NCI-H1436 (cell line): ENCODE measurements at places on chromosomes 6 and 20.

DNA sequence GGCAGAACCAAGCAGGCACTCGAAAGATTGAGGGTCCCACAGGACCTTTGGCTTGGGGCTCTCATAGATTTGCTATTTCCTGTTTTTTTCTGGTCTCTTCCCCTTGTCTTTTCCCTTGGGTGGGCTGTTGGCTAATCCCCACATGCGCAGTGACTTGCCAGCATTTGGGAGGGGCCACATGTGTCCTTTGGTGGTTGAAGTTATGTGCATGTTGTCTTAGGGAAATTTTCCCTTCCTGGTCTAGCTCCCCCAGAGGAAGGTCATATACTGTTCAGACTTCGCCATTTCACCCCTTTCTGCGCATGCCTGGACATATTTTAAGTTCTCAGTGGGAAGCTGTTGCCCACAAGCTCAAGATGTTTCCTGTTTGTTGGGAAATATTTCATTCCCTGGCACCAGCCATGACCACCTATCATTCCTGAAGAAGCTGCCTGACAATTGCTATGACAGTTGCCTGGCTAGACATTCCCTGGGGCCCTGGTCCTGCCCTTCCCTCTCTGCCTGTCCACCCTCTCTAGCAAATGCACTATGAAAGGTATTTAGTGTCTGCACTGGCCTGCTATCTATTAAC is 156.2 kb upstream of the THBS2 start:
- no peak for DNase-seq

DNA sequence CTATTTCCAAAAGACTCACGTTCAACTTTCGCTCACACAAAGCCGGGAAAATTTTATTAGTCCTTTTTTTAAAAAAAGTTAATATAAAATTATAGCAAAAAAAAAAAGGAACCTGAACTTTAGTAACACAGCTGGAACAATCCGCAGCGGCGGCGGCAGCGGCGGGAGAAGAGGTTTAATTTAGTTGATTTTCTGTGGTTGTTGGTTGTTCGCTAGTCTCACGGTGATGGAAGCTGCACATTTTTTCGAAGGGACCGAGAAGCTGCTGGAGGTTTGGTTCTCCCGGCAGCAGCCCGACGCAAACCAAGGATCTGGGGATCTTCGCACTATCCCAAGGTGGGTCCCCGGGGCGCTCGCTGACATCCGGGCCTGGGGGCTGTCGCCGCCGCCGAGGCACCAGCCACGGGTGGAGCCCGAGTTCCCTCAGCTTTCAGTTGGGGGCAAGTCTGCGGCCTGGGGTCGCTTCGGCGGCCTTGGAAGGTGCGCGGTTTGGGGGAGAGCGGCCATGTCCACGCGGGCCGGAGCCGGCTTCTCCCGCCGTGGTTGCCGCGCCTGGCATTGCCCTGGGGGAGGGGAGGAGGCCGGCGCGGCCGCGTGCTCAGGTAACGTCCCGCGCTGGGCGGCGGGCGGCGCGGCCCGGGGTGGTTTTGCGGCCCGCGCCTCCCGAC is 429 bp downstream of the AMD1 start:
- no peak for DNase-seq

GRCh38 chr6:34095741-34096140 is 50.1 kb downstream of the GRM4 start:
- no peak for DNase-seq

DNA sequence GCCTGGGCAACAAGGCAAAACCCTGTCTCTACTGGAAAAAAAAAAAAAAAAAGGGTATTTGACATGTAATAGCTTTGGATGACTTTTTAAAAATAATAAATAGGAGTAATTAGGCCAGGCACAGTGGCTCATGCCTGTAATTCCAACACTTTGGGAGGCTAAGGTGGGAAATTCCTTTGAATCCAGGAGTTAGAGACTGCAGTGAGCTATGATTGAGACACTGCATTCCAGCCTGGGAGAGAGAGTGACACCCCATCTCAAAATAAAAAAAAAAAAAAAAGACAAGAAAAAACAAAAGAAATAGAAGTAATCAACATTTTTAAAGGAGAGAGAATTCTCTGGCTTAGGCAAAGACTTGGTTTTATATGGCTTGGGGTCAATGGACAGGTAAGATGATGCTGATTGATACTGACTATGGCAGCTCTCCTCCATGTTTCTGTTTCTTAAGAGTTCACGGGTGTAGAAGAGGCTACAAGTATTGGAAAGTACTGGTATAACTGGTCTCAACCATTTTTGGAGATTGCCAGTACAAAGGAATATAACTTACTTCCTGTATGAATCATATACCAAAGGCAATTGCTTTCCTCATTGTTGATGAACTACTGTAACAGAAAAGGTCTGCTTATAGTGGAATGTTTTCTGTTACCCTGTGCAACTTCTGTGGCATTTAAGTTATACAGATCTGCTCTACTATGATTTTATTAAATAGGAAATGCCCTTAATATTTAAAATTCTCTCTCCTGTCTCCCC is 10.1 kb downstream of the MAP3K5 start:
- DNase-seq: no peak

DNA sequence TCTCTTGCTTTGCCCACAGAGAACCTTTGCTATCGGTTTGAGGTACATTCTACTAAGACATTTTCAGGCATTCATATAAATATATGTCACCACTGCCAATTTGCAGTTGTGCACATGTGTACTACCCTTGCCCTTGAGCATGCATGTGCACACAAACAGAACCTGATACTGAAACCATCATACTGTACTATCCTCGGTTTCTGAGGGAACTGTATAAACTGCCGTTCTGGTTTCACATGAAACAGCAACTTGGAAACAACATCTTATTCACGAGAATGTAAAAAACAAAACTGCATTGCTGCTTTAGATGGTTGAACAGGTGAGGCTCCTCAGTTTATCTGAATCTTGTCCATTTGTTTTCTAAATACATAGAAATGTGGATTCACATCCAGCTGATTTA is 151.2 kb upstream of the TMEM170B start:
- no peak for DNase-seq

- no peak for DNase-seq
Observed at GRCh38 chr6:456358-456867, 64.9 kb downstream of the IRF4 start.

DNA sequence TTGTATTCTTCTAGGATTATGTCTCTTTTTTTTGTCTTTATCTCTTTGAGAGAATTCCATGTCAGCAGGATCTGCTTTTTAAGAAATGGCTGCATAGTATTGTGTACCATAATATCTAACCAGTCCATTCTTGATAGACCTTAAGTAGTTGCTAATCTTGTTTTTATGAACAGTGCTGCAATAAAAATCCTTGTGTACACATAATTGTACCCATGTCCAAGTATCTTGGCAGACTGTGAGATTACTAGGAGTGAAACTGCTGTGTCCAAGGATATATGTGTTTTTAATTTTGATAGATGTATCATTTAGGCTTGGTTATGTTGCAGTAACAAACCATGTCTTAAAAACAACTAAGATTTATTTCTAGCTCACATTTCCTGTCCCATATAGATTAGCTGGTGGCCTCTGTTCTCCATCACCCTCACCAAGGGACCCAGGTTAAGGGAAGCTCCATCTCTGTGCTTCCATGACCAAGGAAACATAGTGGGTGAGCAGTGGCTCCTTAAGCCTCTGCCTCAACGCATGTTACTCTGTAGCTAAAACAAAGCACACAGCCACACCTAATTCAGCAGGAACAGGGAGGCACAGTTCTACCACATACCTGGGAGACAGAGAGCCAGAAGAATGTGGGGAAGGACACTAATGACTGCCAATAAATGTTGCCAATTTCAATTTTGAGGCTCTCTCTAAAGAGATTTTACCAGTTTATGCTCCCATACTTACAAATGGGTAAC is 12.1 kb upstream of the SUMO4 start:
- DNase-seq: no peak

DNA sequence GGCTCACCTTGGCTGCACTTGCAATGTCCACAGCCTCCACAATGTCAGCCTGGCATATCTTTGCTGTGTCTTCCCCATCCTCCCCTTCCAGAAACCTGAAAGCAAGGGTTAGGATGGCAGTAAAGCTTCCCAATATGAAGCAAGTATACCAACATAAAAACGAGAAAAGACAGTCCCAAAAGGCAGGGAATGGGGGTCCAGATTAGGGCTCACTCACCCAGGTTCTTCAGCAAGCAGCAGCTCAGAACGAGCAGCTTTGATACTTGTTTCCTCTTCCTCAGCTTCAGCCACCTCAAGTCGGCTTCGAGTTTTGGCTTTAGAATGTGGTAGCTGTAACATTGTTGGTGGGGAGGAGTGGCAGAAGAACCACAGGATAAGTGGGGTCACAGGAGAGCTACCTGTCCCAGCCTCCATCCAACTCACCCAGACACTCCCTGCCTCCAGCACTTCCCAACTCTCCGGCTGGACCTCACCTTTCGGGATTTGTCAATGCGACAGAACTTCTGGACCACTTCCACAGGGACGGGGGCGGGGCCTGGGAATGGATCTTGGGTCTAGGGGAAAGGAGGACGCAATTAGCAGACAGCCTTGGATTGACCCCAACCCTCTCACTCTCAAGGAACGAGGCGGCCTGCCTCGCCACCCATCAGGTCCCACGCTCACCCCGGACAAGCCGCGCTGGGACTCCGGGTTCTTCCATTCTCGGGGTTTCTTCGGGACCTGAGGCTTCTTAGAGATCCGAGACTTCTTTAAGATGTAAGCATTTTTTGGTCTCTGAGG is 708 bp downstream of the WDR46 start:
- no peak for DNase-seq

DNA sequence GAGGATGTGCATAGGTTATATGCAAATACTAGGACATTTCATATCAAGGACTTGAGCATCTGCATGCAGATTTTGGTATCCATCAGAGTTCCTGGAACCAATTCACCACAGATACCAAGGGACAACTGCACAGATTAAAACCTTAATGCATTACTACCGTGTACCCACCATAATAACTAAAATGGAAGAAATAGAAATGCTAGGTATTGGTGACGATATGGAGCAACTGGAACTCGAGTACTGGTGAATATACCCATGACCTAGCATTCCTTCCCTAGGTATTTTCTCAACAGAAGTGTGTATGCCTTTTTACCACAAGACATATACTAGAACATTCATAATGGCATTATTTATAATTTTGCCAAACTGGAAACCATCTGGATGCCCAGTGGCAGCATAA is 18.5 kb downstream of the KCNS1 start:
- DNase-seq: no peak

DNA sequence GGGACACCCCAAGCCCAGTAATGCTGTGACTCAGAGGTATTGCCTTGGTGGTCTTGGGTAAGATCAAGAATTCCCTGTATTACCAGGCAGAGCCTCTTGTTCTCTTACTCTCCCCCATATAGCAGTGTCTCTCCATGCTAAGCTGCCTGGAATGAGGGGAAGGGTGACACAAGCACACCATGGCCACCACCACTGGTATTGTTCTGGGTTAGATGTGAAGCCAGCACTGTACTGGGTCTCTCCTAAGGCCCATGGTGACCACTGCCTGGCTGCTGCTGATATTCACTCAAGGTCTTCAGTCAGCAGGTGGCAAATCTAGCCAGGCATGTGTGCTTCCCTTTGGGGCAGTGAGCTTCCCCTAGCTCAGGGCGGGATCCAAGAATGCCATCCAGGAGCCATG is 36.5 kb downstream of the TAF11 start:
- DNase-seq: no peak

DNA sequence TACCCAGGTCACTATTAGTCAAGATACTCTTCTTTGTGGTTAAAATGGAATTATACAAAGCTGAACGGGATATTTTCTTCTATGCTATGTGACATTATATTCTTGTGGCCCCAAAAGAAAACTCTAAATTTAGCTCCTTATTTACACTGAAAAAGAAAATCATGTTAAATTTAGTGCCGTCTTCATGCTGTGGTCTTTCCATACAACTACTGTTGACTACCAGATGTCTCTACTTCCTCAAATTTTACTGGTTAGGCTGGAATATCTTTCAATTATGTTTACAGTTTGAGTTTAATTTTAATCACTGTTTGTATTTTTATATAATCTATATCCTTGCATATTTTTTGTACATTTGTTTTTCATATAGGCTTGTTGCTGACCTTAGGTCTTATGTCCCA is 95.6 kb upstream of the FOXO3 start:
- no peak for DNase-seq

DNA sequence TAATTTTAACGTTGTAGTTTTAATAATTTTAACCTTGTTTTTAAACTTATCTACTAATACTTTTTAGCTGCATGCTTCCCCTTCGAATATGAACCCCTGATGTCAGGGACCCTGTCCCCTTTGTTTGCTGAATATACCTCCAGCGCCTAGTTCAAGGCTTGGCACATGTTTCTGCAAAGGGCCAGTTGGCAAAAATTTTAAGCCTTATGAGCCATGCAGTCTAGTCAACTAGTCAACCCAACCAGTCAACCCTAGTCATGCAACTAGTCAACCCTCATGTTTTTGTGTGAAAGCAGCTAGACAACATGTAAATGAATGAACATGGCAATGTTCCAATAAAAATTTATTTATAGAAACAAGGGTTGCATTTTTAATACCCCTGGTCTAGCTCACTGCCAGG is 119.8 kb downstream of the BCAS1 start:
- no peak for DNase-seq
